ENCODE measurements at places on chromosomes 6 and 20.
A peak's percentile ranks its signal among the peaks of the same experiment; 100 is the strongest.

GRCh38 chr6:116925088-116925794 is 48.2 kb downstream of the RFX6 start:
- DNase-seq: no peak

GRCh38 chr6:69487688-69488087 is 309.1 kb downstream of the LMBRD1 start:
- DNase-seq: no peak

DNA sequence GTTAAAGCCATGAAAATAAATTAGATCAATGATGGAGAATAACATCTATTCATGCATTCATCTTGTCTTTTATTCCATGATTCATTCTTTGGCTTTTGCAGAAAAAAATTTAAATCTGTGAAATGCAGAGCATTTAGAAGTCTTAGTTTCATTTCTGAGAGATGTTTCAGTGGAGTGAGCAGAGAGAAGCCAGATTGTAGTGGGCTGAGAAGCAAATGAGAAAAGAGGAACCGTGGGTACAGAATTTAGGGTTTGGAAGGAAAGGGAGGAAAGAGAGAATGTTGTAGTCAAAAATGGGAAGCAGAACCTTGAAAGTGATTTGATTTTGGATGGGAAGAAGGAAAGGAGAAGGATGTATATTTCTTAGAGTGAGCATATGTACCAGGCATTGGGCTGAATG is 260.3 kb upstream of the MAN1A1 start:
- DNase-seq: no peak

DNA sequence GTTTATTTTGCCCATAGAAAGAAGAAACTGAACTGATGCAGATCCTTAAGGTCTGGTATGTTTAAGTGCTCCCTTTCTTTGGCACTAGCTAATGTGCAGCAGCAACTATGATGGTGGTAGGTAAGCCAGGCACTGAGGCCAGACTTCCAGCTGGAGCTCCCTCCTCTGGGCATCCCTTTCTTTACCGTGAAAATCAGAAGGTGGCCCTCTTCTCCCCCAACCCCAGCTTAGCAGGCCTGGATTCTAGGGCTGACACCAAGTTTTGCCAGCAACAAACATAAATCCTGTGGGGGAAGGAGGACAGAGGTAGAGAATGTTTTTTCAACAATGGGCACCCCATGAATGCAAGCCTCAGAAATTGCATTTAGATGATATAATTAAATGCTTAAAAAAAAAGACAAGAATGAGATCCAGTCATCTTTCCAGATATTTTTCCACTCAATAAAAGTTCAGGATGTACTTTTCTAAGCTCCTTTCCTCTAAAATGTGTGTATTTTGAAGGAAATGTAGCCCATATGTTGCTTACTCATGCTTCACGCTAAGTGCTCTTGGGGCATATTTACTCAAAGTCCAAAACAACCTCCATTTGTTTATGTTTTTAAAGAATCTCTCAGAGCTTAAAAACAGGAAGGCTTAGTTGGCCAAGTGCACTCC is 123.9 kb upstream of the NXT1 start:
- no peak for DNase-seq

DNA sequence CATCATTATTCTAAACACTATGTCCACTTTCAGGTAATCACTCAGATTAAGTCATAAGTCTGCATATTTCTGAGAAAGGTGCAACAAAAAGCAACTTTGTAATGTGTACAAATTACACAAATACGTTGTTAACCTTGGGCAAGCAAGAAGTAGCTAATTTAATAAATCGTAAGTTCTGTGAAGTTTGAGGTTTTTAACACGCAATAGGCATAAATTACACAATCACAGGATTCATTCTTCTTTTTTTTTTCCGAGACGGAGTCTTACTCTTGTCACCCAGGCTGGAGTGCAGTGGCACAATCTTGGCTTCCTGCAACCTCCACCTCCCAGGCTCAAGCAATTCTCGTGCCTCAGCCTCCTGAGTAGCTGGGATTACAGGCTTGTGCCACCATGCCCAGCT is 57.2 kb upstream of the F13A1 start:
- no peak for DNase-seq

DNA sequence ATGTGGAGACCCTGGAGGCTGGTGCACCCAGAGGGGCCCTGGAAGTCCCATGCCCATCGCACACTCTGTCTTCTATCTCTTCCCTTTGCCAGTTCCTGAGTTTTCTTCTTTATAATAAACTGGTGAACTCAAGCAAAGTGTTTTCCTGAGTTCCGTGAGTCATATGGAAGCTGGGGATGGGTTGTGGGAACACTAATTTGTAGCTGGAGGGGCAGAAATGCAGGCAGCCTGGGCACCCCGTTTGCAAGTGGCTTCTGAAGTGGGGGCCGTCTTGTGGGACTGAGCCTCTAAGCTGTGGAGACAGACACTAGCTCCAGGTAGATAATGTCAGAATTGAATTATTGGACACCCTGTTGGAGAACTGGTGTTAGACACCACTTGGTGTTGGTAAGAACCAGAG is 3.2 kb upstream of the PPP1R3G start:
- no peak for DNase-seq

DNA sequence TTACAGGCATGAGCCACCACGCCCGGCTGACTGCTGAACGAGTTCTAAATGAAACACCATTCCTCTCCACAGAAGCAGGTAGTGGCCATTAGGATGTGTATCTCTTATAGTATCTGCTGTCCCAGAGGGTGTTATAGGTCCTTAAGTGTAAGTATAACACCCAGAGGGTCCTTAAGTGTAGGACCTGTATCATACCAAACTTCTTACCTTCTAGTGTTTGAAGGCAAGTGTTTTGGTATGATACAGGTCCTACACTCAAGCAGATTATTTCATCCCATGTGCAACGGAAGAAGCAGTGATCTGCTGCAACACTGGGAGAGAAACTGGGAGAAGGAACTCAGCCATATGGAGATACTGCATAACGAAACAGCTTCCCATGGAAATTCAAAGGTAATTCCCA is 17.4 kb downstream of the BMP7 start:
- no peak for DNase-seq

DNA sequence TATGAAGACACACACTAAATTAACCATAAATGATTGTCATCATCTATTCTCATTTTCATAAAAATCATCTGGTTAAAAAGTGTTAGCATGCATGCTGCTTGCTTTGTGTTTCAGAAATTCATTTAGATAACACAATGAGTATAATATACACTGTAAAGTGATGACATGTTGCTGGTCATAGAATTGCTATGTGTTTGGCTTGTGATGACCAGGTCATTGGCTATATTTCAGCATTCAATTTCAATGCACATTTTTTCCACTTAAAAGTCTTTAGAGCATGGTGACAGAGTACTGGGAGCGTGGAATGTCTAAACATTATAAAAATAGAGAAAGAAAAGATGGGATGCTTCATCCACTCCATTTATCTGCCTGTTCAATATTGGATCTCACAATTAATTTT is 1291.1 kb upstream of the MAP3K7 start:
- DNase-seq: no peak

DNA sequence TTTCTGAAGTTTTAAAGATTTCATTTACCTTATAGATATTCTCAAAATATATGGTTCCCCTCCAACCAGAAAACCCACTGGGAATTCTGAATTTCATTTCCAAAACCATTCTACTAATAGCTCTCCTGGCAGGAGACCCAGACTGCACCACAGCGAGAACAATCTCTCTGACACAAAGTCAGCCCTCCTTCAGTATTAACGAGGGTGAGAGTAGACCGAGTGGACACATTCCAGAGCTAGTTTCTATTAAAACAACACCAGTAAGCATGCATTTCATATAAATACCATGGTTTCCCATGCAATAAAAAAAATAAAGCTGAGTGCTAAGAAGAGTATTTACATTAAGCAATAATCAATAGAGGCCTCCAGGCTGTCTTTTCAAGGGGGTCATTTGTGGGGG is 899.6 kb upstream of the SLC35B3 start:
- peak; percentile 3 for DNase-seq

GRCh38 chr6:128070406-128070805 is 169.5 kb upstream of the THEMIS start:
- no peak for DNase-seq

GRCh38 chr6:16539086-16539931 is 222.0 kb downstream of the ATXN1 start:
- no peak for DNase-seq

DNA sequence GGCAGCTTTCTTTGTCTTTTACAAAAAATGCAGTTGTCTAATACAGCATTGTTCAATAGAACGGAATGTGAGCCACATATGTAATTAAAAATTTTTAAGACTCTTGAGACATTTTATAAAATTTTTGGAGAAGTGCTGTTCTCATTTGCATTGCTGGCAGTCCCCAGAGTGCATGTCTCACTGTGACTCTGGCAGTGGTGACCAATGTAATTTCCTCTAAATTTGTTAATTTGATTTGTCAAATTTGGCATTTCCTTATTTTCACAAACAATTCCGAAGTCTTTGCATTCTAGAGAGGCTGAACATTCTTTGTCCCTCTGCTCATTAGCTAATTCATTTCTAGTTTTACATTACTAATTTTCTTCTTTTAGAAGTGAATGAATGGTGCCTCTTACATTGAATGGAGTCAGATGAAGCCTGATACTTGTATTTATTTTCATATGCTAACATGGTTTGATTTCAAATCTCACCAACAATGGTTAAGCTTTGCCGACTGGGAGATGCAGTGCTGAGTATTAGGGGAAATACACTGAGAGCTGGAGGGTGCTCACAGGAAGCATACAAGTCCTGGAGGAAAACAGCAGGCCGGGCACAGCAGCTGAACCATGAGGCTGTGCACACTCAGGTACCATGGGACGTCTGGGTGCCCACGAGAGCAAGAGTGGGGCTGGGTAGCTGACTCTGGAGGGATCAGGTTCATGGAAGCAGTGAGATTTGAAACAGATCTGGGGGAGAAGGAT is 68.5 kb upstream of the ARMC2 start:
- DNase-seq: no peak

DNA sequence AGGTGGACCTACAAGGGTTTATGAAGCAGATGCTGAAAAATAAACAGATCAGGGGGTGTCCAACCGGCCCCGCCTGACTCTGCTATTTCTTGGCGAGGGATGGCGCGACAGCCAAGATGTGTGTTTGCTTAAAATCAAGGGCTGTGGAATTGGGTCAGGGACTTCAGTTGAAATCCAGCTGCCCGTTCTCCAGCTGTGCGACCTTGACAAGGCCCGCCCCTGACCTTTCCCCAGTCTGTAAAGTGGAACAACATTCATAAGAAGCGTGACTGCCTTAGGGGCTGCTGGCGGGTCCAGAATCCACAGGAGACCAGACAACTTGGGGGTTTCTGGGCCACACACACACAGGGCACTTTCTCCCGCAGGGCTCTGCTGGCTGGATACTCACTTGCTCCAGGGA is 517.5 kb downstream of the PREX1 start:
- peak; percentile 28 for DNase-seq

Measured in left lung (tissue), 14 donors.